ENCODE measurements at places on chromosomes 16 and 17.

GRCh38 chr17:19714542-19715411 lies 1.6 kb downstream of the SLC47A2 start:
- DNase-seq: peak; percentile 31

- no peak for DNase-seq
These were observed 2.8 kb upstream of the NR1D1 start for GRCh38 chr17:40103071-40103661.

- no peak for DNase-seq
These were observed 42.4 kb downstream of the PCTP start for GRCh38 chr17:55793272-55793671.

GRCh38 chr16:2250652-2251295 lies 613 bp downstream of the ECI1 start:
- peak; percentile 39 for DNase-seq

GRCh38 chr17:81039854-81040758 lies 5.2 kb downstream of the BAIAP2 start:
- no peak for DNase-seq

DNA sequence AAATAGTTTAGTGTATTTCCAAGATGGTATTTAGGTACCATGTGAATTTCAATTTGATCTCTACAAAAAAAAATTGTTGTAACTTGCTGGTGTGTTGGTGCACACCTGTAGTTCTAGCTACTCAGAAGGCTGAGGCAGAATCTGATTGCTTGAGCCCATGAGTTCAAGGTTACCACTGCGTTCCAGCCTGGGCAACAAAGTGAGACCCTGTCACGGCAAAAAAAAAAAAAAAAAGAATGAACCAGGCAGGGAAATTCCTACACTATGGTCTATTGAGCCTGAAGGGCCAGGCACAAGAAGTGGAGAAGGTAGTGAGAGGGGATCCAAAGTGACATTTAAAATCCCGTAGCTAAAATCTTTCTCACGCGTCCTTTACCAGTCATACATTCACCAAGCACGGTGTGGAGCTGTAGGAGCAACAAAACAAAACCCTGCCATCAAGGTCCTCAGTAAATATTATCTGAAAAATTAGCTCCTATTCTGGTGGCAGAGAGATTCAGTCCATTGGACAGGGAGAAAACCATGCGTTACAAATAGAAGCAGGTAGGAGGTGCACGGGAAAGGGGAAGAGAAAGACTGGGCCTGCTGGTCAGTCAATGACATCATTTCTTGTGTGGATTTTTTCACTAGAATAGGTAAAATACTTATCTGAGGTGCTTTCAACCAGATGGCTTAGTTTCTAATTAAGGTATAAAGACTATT lies 27.3 kb downstream of the TXNDC11 start:
- DNase-seq: no peak

- no peak for DNase-seq
These were observed 138.6 kb upstream of the WSCD1 start for GRCh38 chr17:5931616-5932015.

DNA sequence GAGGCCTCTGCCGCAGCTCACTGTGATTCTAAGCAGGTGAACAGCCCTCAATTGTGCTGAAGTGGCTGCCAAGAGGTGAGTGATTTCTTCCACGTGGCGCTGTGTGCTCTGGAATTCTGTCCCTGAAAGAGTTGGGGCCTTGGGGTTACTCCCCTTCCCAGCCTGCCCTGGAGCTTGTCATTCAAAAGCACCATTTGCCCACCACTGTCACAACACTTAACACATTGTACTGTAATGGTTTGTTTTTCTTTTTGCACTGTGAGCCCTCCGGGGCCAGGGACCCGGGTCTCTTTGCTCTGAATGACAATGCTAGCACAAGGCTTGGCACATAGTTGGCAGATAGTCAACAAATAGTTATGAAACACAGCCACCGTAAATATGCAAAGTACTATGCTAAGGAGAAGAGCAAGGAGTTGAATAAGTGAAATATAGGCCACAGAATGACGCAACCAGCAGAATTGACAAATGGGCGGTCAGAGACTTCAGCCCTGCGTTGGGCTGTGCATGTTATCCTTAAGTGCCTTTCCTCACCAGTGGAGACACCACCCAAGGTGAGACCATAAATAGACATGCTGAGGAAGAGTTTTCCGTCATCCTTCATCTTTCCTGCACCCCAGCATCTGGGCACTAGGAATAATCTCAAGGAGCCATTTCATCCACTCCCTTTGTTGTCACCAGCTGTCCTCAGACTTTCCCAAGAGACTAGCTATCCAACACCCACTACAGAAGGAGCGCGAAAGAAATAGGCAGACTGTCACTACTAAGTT lies 112.0 kb upstream of the DNAH9 start:
- DNase-seq: peak; percentile 13

DNA sequence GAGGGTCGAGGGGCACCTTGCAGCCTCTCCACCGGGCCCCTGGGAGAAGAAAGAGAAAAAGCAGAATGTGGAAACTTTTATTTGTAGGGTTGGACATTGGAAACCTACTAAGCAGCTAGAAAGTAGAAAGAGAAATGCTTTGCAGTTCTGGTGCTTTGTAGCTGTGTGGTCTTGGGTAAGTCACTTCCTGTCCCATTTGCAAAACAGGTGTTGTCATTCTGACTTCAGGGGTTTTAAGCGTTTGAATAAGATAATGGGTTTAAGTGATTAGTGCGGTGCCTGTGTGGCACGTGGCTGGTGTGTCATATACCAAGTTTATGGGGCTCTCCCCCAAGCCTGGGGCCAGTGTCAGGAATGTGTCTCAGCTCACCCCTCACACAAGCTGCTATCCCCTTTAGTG lies 1.6 kb downstream of the CA4 start:
- no peak for DNase-seq

- DNase-seq: peak; percentile 20
These were observed 15.6 kb upstream of the TRIM25 start for GRCh38 chr17:56929362-56929969.
